ENCODE measurements at places on chromosomes 2 and 18.

DNA sequence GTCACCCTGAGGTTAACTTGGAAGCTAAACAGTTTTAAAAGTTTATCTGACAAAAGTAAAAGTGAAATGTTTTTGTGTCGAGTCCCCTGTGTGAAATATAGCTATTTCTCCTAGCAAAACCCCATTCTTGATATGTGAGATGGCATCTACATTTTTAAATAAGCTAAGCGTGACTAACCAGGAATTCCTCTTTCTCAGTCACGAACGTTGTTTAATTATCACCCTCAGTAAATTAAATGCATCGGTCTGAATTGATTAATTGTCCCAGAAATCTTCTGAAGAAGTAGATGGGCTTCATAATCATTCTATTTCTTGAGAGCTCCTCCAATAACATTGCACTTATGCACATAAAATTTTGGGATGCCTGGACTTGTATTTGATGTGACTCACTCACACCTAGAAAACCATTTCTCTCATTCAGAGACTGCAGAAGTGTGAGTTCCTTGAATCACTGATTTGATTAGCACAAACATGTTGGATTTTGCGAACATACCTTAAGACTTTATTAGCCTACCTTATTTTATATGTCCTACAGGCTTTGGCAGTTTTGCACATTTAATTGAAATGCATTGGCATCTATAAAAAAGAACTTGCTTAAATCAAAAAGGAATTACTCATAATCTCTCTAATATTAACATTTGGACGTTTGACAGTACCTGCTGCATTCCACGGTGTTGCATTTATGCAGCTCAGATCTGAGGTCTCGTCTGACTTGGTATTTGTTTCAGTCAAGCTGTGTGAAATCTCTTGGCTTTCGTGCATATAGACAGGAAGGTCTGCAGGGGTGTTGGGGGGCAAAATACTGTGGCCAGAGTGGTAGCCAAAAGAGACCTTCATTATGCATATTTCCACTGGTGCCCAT lies 475.2 kb downstream of the EPHA4 start:
- no peak for DNase-seq

DNA sequence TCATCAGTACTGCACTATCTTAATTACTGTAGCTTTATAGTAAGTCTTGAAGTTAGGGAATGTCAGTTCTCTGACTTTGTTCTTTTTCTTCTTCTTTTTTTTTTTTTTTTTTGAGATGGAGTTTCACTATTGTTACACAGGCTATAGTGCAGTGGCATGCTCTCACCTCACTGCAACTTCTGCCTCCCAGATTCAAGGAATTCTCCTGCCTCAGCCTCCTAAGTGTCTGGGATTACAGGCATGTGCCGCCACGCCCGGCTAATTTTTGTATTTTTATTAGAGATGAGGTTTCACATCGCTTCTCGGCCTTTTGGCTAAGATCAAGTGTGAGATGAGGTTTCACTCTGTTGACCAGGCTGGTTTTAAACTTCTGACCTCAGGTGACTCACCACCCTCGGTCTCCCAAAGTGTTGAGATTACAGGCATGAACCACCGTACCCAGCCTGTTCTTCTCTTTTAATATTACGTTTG lies 41.9 kb upstream of the TANC1 start:
- no peak for DNase-seq

GRCh38 chr18:3058328-3059191 lies 45.6 kb upstream of the LPIN2 start:
- no peak for DNase-seq

- DNase-seq: no peak
Measured at GRCh38 chr2:129347486-129348217, 631.8 kb upstream of the RAB6C start.

- DNase-seq: no peak
Measured at GRCh38 chr18:40365526-40365925, 1589.5 kb upstream of the PIK3C3 start.

DNA sequence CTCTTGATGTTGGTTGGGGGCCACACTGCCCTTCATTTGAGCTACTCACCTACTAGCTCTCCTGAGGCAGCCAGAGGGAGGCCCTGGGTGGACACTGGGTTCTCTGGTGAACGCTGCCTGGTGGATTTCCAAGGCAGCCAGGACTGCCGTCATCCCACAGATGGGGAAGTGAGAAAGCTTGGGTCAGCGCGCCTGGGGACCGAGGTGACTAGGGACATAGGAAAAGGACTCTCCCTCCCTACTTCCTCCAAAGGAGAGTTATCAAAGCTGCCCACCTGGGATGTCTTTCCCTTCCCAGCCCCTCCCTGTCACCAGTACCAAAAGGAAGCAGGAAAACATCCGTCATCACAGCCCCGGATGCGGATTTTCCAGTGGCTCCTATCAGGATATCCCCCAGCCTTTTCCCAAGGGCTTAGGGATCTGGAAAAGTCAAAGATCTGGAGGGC lies 3.8 kb upstream of the SEMA4C start:
- peak; percentile 44 for DNase-seq

- DNase-seq: no peak
Measured at GRCh38 chr18:53785811-53786210, 438.7 kb downstream of the MBD2 start.

- no peak for DNase-seq
Measured at GRCh38 chr2:7363906-7364305, 446.7 kb downstream of the RNF144A start.

DNA sequence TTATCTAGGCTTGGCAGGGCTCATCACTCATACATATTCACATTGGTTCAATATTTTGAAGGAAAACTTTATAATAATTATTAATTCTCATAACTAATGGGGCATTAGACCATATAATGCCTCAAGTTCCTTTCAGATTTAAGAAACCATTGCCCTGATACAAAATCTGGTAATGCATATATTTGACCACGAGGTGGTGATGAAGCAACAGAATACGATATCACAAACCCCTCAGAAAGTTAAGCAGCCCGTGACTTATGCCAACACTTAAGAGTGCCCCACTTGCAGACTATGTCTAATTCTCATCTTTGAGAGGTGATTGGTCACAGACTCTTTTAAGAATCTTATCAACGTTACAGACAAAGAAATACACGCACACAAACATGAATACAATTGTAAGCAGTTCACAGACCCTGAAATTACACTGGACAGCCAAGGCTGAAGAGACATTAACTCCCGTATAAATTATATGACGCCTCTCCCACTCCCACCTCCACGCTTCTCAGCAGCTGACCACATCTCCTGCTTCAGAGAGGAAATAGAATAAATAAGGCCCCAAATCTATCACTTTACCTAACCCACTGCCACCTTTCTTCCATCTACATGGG lies 20.7 kb upstream of the DNAH6 start:
- DNase-seq: no peak

All from femur (tissue), 1 donor.